ENCODE measurements at places on chromosomes 3 and 15.

DNA sequence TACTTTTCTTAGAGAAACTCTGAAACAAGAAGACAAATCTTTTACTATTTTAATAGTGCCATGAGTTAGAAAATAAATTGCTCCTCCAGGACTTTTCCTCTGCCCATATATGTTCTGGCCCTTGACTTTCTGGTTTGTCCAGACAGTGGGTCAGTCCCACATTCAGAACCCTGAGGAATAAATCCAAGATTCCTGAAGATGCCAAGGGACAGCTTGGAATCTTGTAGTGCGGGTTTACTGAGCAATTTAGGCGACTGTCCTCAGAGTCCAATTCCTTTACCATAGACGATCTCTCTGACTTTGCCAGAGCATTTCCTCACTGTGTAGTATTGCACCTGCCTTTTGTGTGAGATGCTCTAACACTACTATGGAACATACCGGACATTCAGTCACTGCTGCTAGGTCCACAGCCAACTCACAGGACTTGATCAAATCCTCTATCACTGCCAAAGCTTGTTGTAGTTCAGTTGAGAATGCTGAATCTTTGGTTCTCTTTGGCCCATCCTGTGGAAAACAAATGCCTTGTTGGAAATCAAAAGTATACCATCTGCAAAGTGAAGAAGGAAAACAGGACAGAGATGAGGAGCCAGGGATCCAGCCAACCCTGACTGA lies 37.4 kb upstream of the B3GNT5 start:
- no peak for DNase-seq

DNA sequence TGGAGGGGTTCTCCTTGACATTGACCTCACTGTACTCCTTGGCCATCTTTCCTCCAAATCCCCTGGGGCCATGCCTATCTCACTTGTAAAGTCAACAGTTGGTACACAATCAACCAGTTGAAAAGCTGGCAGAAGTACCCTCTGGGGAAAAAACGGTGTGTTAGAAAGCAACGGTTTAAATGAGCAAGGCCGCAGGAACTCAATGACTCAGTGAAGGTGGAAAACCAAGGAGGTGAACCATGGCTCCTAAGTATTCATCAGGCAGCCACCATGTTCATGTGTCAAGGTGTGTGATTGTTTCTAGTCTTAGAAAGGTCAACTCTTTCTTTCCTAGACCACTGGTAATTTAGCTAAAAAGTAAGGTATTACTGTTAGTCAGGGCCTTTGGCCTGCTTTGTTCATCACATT lies 130.9 kb upstream of the SATB1 start:
- no peak for DNase-seq

DNA sequence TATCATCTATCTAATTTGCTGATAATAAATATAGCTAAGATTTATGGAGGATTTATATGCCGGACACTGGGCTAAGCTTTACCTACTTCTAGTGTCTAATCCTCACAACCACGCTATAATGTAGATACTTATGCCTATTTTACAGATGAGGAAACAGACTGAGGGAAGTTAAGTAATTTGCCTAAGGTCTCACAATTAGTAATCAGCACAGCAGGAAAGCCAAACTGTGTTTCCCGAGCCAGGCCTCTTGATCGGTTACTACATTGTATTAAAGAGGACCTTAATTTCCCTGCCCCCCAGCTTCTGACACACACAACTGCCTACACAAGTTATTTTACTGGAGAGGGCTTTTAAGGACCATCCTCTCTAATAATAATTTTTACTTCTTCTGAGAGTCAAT lies 40.9 kb downstream of the ONECUT1 start:
- no peak for DNase-seq

- no peak for DNase-seq
These were observed 465 bp upstream of the GK5 start for GRCh38 chr3:142225885-142226215.

- DNase-seq, result no peak
These were observed 630 bp downstream of the SNRK start for GRCh38 chr3:43286841-43287499.
